NCI-H1436 treated with DMSO at 0.1 percent for 48 hours (cell line): ENCODE measurements at places on chromosomes 5 and 9.

- DNase-seq = no peak
Measured at GRCh38 chr5:95712347-95712958, 18.7 kb upstream of the RHOBTB3 start.

- DNase-seq = no peak
Measured at GRCh38 chr9:98536542-98537173, 172.1 kb downstream of the GABBR2 start.

- DNase-seq = no peak
Measured at GRCh38 chr9:113851873-113852272, 24.2 kb upstream of the ZNF618 start.

- no peak for DNase-seq
Measured at GRCh38 chr9:624935-625500, 216.5 kb upstream of the DMRT1 start.

GRCh38 chr9:20749496-20750198 lies 65.6 kb downstream of the FOCAD start:
- DNase-seq = no peak

GRCh38 chr5:96839071-96839592 lies 31.4 kb upstream of the ERAP1 start:
- DNase-seq = no peak

DNA sequence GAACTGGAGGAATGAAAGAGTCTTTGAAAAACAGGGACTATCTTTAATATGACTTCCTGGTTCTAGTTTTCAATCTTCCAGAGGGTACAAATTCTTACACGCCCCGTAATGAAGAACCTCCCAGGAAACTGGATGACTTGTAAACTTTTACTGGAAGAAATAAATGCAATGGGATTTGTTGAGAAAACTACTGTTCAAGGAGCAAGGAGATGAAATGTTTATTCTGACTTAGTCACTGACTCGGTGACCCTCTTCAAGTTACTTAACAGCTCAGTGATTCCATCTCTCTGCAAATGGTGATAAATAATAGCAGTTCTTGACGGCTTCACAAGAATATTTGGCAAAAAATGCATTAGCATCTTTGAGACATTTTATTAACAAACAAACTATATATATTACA lies 858.6 kb downstream of the PTPRD start:
- DNase-seq = no peak

DNA sequence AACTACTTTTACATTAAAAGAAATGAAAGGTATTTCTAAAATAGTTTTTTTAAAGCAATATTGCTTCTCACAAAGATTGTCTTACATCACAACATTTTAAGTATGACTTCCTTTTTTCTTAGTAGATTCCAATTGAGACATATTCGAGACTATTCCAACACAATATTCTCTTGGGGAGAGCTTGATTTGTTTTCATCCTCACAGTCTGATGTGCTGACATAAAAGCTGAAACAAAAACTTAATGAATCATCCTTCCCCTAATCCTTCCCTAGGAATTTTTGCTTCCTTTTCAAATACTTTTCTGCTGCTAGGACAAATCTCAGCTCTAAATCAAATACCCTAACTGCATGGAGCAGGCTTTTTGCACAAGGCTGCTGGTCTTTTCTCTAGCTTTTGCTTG lies 245.8 kb upstream of the MAP3K1 start:
- no peak for DNase-seq

- DNase-seq = no peak
Measured at GRCh38 chr9:110282739-110283081, 26.4 kb upstream of the TXN start.

DNA sequence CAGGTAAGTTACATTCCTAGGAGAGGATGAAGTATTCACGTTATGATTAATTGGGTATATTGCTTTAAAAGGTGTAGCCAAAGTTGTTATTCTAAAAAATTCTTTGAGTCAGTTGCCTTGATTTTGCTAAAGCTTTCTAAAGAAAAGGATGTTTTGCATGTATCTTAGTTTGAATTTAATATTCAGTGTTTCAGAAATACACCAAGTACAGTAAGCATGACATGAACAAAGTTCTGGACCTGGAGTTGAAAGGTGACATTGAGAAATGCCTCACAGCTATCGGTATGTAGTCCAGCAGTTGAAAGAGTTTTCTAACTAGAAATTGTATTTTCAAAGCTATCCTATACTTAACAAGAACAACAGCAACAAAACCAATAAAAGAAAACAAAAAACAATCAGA lies 14.2 kb downstream of the ANXA1 start:
- DNase-seq = no peak

DNA sequence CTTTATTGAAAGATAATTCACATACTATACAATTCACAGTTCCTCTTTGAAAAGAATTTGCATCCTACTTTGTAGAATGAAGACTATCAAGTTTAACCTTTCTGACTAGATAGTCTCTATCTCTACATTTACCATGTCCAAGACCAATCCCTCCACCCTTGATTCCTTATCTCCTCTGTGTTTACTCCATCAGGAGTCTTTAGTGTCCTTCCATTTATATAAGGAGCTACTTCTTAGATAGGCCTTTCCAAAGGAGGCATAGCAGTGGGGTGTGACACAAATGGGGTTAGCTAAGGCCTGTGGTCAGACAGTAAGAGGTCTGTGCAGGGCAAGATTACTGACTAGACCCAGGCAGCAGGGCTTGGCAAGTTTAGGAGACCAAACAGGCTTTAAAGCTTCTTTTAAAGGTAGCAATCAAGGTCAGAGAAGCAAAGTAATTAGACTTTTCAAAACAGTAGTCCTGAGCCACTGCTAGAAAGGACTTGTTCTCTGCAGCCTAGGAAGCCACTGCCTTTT lies 11.1 kb upstream of the DMXL1 start:
- no peak for DNase-seq

DNA sequence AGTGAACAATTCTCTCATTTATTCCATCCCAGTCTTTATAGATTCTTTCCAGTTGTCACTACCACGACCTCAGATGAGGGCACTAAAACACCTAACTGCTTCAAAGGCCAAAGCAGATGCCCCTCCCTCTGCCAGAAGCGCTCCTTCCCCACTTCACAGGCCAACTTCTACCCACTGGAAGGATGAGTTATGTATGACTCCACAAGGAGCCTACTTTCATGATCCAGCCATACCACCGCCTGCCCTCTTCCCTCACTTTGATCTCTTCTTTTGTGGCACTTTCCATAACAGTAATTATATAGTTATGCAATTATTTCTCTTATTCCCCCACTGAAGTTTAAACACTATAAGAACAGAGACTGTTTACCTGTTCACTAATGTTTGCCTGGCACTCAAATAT lies 93.7 kb downstream of the HOMER1 start:
- no peak for DNase-seq

DNA sequence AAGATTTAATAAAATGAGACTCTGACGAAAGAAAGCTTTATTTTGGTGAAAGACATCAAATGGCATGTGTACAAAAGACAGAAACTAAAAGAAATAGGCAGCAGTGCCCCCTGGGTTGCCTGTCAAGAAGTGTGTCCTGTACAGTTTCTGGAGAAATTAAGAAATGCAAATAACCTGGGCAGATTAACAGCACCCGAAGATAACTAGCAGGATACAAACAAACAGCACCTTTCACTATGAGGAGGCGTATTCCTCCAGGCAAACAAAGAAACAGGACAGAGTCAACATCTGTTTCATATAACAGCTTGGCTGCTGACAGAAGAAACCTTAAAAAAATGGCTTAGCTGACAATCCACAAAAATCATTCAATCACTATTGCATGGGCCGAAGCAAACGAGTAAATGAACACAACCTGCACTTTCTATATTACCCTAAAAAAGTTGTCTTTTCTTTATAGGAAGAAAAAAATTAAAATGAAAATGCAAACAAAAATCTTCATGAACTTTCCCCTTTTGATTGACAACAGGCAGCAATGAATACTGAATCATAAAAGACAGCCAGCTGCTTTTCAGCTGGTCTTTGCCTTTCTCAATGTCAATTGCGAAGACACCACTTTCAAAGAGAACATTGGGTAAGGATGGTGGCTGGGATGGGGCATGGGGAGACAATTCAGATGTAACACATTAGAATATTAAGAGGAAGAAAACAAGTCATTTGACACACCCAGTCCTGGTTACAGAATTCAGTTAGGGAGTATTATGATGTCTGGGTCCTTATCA lies 162.1 kb downstream of the ARL15 start:
- no peak for DNase-seq

DNA sequence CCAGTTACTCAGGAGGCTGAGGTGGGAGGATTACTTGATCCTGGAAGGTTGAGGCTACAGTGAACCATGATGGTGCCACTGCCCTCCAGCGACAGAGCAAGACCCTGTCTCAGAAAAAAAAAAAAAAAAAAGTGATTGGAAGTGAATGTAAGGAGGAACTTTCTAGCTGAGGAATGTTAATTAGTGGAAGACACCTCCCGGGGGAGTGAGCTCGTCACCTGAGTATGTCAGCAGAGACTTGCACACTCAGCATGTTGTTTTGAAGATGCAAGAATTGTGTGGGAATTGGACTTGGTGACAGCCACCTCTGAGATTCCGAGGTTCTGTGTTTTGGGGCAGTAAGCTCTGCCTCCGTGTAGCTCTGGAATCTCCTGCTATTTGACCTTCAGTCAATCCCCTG lies 3.6 kb downstream of the SYNPO start:
- DNase-seq = no peak

GRCh38 chr5:98780390-98780789 lies 6.9 kb downstream of the RGMB start:
- no peak for DNase-seq

- no peak for DNase-seq
Measured at GRCh38 chr9:76032038-76032796, 141.7 kb downstream of the PCSK5 start.

DNA sequence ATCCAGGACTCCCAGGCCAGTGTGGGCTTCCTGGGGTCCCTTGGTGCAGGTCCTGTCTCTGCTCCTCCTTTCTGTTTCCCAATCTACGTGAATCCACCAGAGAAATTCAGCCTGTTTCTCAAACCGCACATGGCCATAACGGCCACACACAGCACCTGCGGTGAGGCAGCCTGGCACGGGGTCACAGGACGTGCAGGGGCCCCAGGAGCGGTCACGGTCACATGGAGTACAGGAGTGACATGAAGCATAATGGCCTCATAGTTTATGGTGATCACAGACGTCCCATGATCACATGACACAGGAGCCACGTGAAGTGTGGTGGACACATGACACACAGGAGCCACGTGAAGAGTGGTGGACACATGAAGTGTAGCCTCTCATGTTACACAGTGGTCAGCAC lies 248.5 kb upstream of the IRX4 start:
- no peak for DNase-seq

GRCh38 chr9:93061791-93062763 lies 3.6 kb downstream of the SUSD3 start:
- DNase-seq = no peak

DNA sequence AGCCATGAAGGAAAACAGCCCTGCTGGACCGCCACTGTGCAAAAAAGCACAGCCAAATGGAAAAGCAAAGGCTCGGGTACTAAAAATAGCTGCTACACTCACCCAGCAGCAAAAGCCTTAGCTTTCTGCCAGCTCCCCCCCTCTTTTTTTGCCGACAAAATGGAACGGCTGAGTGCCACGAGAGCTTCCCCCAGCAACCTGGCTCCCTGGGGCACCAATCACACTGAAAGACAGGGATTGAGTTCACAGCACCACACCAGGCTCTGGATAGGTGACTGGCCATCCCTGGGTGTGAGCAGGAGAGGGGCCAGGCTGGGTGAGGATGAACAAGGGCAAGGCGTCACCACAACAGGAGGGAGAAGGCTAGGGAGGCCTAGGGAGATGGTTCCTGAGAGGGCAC lies 66.7 kb downstream of the SIL1 start:
- DNase-seq = no peak

- no peak for DNase-seq
Measured at GRCh38 chr5:2958976-2959375, 207.5 kb upstream of the IRX2 start.

GRCh38 chr5:149988126-149988525 lies 12.3 kb downstream of the TIGD6 start:
- DNase-seq = no peak

DNA sequence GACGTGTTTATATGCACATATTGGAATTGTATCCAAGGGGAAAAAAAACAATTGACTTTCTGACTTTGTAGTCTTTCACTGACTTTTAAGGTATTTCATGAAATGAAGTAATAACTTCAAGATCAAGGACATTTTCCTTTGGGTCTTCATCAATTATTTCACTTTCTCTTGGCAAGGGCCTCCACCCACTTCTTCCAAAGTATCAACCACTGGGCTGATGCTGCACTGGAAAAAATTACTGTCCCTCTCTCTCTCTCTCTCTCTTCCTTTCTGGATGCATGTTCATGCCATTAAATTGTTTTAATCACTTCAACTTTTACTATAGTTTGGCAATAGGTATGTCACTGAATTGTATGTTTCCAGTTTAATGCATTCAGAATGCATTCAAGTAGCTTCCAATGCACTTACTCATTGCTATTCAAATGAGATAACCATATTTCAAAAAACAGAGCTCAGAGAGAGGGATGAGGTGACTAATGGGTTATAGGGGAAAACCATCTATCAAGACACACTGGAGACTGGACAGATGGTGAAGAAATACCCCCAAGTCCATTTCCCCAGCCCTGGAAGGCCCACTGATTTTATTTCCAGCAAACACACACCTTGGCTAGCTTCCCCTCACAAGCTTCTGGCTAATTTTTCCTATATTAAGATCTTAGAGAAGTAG lies 585.3 kb downstream of the EBF1 start:
- DNase-seq = no peak

- DNase-seq = no peak
Measured at GRCh38 chr9:92550765-92551164, 15.0 kb upstream of the ECM2 start.

GRCh38 chr5:160011471-160011870 lies 2.5 kb downstream of the TTC1 start:
- DNase-seq = no peak

GRCh38 chr5:132406144-132406783 lies 36.8 kb downstream of the SLC22A5 start:
- DNase-seq = no peak

GRCh38 chr9:11946531-11946930 lies 746.7 kb upstream of the TYRP1 start:
- no peak for DNase-seq

GRCh38 chr5:168734620-168735300 lies 155.6 kb upstream of the PANK3 start:
- DNase-seq = no peak
